ENCODE measurements at places on chromosomes 16 and 17.

GRCh38 chr16:67842509-67843342 is 606 bp downstream of the THAP11 start:
- DNase-seq = peak; percentile 79

- DNase-seq = no peak
These were observed 142.2 kb downstream of the ABCA8 start for GRCh38 chr17:68812876-68813584.

DNA sequence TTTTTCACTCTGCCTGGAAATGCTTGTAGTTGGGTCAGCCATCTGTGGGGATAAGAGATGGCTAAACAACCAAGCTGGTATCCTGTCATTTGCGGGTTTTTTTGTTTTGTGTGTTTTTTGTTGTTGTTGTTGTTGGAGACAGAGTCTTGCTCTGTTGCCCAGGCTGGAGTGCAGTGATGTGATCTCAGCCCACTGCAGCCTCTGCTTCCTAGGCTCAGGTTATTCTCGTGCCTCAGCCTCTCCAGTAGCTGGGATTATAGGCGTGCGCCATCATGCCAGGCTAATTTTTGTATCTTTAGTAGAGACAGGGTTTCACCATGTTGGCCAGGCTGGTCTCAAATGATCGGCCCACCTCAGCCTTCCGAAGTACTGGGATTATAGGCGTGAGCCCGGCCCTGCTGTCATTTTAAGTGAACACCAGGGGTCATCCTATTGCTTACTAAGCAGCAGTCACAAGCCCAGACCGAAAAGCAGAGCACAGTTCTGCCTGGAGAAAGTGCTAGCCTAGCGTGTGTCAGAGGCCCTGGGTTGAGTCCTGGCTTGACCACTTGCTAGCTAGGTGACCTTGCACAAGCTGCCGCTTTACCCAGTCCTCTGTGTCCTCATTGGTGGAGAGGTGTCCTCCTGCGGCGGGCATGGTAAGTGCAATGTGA is 4.6 kb downstream of the SMCR8 start:
- DNase-seq = peak; percentile 80

DNA sequence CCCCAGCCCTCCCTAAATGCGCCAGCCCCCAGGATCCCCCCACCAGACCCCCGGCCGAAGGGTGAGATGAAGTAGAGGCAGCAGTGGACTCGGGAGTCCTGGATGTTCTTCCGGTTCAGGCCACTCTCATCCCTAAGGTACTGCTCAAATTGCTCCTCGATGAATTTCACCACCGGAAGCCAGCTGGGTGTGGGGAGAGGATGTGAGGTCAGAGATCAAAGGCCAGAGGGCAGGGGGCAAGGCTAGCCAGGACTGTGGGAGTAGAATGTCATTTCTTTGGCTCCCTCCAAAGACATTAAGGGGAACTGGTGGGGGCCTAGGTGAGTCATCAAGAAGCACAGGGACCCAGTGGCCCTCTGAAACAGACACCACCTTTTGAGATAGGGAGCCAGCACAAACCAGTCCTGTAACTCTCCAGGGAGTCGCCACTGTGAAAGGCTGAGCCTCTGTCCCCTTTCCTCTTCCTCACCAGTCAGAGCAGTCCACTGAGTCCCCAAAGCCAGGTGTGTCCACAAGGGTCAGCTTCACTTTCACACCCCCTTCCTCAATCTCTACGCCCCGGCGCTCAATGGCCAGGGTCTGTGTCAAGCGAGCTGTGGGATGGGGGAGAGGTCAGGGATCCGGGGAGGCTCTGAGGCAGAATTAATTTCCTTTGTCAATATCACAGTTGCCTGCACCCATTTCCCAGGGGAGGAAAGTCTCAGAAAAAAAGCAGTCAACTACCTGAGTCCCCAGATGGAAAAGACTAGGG is 895 bp downstream of the SEPTIN1 start:
- peak; percentile 63 for DNase-seq

GRCh38 chr17:63751806-63752205 is 10.2 kb upstream of the STRADA start:
- no peak for DNase-seq

DNA sequence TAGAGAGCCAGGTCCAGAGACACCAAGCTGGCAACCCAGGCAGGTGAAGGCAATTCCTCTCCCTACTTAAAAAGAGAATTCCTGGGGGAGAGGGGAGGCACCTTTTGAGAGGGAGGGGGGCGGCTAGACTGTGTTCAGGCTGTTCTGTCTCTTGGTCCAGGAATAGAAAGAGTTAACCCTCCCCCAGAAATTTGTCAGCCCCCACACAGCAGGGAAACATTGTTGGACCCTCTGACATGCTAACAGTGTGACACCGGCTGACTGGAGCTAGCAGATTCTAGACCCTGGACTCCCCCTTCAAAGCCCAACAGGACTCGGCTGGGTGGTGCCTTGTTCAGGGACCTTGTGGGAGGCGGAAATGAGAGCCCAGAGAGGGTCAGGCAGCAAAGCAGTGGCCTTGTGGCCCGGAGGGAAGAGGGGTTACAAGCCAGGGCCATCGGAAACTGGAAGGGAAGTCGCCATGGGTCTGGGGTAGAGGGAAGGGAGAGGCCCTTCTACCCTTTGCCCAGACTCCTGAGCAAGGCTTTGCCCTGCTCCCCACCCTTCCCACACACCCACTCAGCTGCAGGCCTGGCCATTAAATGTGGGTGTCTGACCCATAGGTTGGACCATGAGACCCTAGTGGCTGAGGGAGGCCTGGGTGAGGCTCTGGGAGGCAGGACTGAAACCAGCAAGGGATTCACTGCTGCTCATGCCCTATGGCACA is 44.6 kb downstream of the RAI1 start:
- DNase-seq = no peak

- peak; percentile 67 for DNase-seq
These were observed 26.8 kb downstream of the DCUN1D3 start for GRCh38 chr16:20873331-20873730.

Measured in ELF-1 (cell line).